SJSA1 (cell line): ENCODE measurements at places on chromosomes 16 and 17. TPM values are rescaled to one million over a fixed set of nuclear protein-coding genes. Genes with fewer than 3 reads are reported as not detected.

Gene ENPP7
- not detected in 2 replicates for total RNA-seq

Gene CCL8
- not detected in 2 replicates for total RNA-seq

Gene MRPL58
- total RNA-seq = 154 and 186 TPM in 2 replicates

Gene ADGRG3
- total RNA-seq = not detected in 2 replicates

Gene SLC16A11
- not detected in 2 replicates for total RNA-seq

Gene RHBDL1
- 1.1 and 13.1 TPM in 2 replicates for total RNA-seq

Gene KRT25
- not detected in 2 replicates for total RNA-seq

Gene KRT9
- not detected in 2 replicates for total RNA-seq

Gene RAMP2
- total RNA-seq = not detected in 2 replicates

Gene AMDHD2
- 12.6 and 22.1 TPM in 2 replicates for total RNA-seq

Gene YPEL2
- 4.2 and 4.4 TPM in 2 replicates for total RNA-seq

Gene ACSM2A
- not detected in 2 replicates for total RNA-seq
